ENCODE measurements at places on chromosomes 4 and X.

DNA sequence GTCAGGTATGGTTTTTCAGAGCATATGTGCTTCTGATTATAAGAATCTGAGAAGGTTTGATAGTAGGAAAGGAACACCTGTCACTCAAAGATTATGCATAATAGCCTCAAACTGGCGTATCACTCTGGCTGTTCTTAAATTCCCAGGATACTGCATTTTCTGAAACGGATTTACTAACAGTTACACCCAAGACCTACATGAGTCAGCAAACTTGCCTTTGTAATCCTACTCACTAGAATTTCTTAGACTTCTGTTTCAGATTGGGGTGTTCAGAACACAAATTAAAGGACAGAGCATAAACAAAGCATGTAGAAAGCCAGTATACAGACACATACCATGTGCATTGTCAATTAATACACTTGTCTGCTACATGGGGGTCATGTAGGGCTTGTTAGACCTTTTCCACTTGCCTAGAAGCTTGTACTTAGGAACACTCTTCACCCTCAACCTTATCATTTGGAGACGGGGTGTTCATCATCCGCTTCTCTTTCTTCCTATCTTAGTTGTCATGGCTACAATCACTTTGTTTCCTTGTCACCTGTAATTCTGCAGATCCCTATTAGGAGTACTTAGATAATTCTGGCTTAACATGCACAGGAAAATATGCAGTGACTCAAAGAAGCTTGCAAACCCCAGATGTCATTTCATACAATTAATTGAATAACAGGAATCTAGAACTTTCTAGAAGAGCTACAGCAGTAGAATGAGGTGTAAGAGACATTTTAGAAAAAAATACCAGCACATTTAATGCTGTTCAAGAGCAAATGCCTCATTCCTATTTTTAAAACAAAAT, 593.0 kb upstream of the TENM3 start:
- no peak for DNase-seq

GRCh38 chr4:163404580-163404979, 60.9 kb downstream of the NPY5R start:
- DNase-seq, result no peak

DNA sequence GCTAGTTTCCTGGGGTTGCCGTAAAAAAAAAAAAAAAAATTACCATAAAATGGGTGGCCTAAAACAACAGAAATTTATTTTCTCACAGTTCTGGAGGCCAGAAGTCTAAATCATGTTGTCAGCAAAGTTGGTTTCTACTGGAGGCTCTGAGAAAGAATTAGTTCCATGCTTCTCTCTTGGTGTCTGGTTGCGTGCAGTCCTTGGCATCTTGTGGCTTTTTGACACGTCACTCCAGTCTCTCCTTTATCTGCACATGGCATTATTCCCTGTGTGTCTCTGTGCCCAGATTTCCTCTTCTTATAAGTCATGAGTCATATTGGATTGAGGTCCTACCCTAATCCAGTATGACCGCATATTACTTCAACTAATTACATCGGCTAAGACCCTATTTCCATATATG, 38.7 kb downstream of the SPATA4 start:
- no peak for DNase-seq

- DNase-seq, result no peak
Observed at GRCh38 chrX:123087326-123087725, 96.8 kb upstream of the GRIA3 start.

DNA sequence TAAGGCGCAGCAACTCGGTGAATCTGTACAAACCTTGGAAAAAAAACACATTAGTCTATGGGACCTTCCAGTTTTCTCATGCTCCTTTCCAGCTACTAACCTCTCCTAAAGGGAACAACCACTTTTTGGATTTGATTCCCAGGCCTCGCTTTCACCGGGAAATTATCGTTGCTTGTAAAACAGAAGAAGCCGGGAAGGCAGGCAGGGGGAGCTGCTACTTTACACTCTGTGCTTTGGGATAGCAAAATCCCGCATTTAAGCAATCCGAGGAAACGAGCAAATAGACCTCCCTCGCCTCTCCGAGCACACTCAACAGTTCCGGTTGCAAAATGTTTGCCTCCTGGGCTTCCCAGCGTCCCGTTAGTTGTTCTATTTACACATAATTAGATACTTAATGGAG, 1.2 kb downstream of the CD38 start:
- no peak for DNase-seq

DNA sequence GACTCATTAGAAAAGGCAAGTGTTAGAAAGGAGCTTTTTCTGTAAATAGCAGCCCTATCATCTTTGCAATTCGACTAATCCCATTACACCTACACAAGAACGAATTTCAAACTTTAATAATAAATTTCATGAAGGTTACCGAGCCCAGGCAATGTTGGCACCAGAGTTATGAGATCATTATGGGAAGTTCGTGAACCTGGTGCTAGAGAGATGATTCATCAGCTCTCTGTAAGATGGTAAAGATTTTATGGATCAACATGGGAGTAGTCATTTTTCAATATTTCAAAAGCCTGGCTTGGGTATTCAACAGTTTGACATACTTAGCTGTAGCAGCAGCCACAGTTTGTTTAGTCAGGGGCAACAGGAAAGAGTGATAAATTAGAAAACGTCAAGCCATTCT, 35.8 kb downstream of the AMELX start:
- no peak for DNase-seq

DNA sequence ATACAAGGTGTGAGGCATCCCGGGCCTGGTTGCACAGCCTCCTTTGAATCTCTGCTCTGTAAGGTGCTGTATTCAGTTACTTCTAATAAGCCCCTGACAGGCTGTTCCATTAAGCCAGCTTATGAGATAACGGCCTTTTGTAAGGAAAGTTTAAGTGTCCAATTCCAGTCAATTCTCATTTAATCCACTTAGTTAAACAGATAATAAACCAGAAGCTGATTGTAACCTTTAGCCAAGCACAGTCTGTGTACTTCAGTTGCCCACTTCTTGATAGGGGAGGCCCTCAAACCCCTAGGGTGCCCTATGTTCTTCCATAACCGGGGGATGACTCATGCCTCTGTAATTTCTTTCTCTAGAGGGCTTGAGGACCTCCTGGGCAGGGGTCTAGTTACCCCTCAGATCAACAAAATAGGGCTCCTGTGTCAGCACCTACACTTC, 63.4 kb downstream of the RASL11B start:
- no peak for DNase-seq

DNA sequence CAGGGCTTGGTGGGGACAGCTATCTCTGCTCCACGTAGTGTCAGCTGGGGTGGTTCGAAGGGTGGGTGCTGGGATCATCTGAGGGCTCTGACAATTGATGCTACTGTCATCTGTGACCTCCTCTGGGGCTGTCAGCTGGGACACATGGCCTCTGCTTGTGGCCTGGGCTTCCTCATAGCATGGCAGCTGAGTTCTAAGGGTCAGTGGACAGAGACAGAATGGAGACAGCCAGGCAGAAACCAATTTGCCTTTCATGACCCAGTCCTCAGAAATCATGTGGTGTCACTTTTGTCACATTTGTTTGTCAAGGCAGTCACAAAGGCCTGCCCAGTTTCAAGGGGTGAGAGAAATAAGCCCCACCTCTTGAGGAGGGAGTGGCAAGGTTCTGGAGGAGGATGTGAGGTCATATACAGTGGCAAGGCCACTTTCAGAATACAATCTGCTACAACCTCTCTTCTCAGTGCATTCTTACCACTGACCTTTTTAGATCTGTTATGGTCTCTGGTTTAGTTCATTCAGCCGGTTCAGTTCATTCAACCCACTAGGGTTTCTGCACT, 103.6 kb upstream of the BCOR start:
- DNase-seq, result no peak

GRCh38 chrX:24259544-24260240, 54.2 kb downstream of the SUPT20HL2 start:
- DNase-seq, result no peak

- no peak for DNase-seq
Observed at GRCh38 chr4:74423104-74423503, 21.8 kb upstream of the AREG start.

GRCh38 chr4:156084373-156084772, 130.7 kb upstream of the CTSO start:
- no peak for DNase-seq

DNA sequence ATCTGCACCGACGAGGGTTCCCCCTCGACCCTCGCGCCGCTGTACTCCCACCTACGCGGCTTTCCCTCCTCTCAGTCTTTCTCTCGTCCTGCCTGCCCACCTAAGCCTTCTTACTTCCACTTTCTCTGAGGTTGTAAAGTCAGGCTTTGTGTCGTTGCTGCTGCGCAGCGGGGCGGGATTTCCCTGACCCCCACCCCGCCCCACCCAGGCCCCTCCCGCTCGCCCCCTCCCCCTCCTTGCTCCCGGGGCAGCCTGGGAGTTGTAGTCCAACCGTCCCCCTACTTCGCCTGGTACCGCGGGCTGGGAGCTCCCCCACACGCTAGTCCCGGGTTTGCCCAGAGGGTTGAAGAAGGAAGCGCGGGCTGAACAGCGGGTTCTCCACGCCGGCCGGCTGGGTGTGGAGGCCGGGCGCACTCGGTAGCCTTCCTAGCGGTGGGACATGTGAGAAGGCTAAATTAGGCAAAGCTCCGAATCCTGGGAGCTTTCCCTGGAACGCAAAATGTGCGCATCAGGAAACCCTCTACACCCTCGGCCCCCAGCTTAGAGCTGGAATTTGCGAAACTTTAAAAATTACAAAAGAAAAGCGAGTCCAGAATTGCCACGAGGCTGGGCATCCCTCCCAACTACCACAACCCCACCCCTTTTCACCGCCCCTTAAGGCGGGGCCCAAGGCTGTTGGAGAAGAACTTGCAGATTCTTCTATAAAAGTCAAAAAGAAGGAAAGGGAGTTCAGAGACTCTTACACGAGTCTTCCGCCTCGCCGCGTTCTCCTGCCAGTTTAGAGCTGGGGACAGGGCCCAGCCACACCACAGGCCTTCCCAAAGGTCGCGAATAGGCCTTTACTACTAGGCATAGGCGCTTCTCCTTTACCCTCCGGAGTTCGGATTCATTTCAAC, at the start of gene ATP11C:
Gene ATP11C, minus strand, starts transcription at position 153 of the 896 bp plus-strand sequence. CDS start 1,011 bp downstream, outside the sequence.
- peak; percentile 80 for DNase-seq

DNA sequence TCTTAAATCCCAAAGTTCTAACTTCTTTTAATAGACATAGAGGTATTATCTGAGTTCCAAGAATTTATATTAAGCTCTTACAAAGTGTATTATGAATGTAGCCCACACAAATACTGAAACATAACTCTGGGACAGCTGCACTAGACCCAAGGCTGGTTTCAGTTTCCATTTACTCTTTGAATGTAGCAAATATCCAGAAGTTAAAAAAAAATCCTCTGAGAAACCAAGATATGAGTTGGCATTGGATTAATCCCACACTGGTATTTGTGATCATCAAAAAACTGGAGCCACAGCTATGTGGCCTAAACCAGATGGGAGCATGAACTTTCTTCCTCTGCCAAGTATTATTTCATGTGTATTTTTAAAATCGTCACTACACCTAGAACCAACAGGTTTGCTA, 23.6 kb upstream of the SMPX start:
- DNase-seq, result no peak

DNA sequence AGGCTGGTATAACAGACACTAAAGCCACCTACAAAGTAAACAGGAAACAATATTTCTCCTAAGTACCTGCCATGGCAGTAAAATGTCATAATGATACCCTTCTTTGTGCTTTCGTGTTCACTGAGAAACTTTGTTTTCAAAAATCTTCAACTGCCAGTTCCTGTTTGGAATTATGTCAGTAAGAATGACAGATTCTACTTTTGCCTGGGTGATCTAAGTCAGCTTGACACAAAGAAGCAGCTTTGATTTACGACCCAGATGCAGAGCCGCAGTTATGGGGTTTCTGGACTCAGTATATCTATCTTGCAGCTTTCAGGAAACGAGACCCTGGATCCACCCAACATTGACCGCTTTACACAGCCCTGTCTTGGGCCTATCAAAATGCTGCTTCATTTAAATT, 71.2 kb downstream of the SNX25 start:
- no peak for DNase-seq

DNA sequence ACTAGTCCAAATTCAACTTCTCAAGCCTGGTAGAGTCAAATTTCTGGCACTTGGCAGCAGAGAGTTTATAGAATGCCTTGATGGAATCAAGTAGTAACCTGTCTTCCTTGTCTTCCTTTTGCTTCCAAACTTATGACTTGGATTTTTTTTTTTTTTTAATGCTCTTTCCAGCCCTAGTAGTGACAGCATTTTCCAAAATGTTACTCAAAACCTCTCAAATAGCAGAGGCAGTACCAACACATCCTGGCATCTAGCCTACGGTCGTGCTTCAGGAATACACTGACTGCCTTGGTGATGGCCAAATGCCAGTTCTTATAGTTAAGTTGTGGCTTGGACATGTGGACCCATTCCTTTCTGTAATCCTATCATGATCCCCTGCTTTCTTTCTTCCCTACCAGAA, 46.0 kb downstream of the GALNT7 start:
- no peak for DNase-seq

DNA sequence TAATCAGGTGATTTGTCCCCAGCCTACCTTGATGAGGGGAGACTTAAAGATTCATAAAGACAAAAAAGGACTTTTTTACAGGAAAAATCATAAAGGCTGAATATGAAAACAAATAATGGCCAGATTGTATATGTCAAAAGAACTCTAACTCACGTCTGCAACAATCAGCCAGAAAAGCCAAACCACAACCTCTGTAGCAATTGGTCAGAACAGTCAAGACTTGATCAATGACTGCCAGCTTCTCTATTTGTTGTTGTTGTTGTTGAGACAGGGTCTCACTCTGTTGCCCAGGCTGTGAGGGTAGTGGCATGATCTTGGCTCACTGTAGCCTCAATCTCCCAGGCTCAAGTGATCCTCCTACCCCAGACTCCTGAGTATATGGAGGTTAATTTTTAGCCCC, 35.9 kb upstream of the PPA2 start:
- no peak for DNase-seq

- DNase-seq, result no peak
Observed at GRCh38 chr4:74073358-74073757, 25.6 kb downstream of the CXCL2 start.

DNA sequence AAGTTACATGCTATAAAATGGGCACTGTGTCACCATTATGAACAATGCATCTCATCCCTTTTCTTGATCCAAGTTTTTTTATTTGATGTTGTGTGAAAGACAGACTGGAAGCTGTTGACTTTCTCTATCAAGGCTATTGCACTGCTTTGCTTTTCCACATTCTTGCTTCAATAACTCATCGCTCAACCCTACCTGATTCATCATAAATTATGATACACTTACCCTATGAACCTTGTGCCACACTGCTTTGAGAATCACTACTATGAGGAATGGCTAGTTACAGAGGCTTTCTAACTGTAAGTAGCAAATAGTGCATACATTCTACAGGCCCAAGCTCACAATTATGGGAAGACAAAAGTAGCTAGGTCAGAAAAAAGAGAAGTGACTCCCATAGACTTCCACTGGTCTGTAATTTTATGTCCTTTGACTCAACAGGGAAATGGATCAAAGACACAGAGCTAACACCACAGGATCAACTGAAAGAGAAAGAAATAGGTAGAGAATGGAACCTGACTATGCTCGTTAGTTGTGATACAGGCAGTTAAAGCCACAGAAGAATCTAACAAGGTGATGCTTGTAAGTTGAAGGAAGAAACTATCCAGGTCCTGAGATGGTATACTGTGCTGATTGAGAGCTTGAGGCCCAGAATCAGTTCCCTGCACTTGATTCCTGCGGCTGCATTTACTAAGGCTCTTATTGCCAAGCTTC, 163.5 kb downstream of the PPP3CA start:
- DNase-seq, result no peak

All from progenitor cell of endocrine pancreas (in vitro differentiated cells).